Nephron progenitor cell (in vitro differentiated cells): ENCODE measurements at places on chromosomes 5 and 9.

DNA sequence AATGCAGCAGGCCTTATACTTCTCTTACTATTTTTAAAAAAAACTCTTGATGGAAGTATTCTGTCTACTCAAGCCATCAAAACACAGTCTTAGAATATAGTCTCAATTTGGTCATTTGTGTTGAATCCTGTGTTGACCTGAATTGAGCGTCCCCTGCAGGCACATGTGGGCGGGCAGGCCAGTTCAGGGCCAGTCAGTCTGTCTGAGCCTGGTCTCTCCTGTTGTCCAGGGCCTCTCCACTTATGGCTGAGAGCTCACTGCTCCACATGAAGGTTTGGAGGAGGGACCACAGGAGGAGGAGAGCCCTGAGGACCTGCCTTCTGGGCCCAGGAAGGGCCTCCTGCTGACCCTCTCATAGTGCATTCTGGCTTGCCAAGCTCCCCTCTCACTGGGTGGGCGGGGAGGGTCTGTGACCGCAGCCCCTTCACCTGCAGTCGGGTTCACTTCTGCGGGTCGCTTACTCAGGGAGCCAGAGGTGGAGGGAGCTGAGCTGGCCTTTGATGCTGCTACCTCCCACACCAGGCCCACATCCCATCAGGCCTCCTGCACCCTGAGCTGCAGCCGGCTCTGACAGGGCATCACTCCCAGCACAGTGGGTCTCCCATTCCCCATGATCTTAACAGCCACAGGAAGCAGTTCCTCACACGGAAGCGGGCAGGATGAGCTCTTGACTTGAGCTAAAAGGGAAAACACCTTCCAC, 178.2 kb upstream of the S1PR3 start:
- no peak for DNase-seq

DNA sequence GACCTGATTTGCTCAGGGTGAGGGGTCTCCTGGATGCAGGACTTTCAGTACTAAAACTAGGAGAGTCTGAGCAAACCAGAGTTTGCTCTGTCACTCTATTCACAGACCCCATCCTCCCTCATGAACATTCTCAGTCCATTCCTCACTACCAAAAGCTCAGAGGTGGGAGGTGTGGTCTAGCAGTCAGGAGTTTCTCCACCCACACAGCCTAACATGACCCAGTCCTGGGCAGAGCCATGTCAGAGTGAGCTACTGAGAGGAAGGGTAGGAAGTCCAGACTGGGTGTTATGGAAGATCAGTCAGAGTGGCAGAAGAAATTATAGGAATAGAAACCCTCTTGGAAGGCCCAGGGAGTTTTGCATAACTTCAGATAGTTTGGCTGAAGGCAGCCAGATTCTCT, 113.3 kb upstream of the GRAMD2B start:
- DNase-seq: no peak

- no peak for DNase-seq
These were observed 7.0 kb downstream of the FSTL4 start for GRCh38 chr5:133605323-133605722.

- no peak for DNase-seq
These were observed 326.1 kb downstream of the EDIL3 start for GRCh38 chr5:84058561-84058960.

GRCh38 chr5:174155706-174156105, 110.2 kb downstream of the NSG2 start:
- no peak for DNase-seq

GRCh38 chr9:86452201-86452828, 98.1 kb upstream of the TUT7 start:
- DNase-seq: no peak

- no peak for DNase-seq
These were observed 13.5 kb downstream of the SLC25A48 start for GRCh38 chr5:135847976-135848375.

GRCh38 chr5:178902849-178903248, 7.1 kb downstream of the ZFP2 start:
- DNase-seq: no peak

GRCh38 chr5:135584276-135584675, 5.5 kb upstream of the CXCL14 start:
- no peak for DNase-seq

DNA sequence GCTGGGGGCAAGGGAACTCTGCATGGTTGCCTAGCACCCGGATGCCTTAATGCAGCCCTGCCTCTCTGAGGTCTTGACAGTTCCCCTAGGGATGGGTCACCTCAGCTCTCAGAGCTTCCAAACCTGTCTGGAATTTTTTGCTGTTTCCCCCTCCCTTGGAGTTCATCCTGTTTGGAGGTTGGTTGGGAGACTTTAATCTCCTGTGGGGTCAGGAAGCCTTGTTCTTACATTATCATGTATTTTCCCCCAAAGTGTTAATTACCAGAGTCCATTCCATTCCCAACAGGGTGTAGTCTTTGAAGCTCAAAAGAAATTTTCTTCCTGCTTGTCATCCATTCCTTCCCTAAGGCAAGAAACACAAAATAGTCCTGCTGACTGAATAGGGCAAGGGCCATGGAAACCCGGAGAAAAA, 150.3 kb upstream of the SPRY4 start:
- no peak for DNase-seq

- no peak for DNase-seq
These were observed 37.3 kb upstream of the TMEM252 start for GRCh38 chr9:68577774-68578591.

DNA sequence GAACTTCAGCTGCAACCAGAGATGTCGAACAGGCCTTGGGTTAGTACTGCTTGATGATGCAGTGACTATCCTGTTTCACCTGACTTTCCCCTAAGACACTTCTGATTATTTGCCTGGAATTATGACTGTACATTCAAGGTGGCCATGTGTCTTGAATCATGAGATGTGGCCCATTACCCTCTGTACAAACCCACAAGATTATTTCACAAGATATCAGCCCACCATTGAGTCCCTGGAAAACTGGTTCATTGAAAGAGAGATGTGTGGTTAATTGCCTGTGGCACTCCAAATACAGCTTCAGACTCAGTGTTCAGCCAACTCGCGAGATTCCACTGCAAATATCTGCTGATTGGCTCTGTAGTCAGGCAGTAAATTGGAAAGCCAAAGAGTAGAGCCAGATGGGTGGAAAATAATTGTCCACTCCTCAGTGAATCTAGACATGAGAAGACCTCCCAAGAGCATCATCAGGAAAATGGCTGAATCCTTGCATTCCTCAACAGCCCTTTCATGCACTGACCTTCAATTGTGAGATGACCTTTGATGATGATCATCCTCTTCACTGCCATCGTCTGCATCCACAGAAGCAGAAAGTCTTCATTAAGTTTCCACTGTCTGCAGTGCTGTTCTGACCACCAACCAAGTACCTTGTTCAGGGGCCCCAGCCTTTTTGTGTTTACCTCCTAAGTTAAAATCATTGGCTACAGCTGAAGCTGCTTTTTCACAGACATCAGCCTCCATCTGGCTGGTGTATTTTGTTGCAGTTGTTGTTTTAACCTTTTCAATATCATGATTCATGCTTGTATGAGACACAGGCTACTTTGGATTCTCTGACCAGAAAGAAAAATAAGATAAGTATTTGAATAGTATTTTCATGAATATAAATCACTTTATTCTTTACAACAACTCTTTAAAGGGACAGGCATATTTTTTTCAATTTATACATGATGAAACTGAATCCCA, 75.2 kb downstream of the ESM1 start:
- DNase-seq: no peak

- no peak for DNase-seq
These were observed 244.3 kb downstream of the DENND1A start for GRCh38 chr9:123685489-123686083.

DNA sequence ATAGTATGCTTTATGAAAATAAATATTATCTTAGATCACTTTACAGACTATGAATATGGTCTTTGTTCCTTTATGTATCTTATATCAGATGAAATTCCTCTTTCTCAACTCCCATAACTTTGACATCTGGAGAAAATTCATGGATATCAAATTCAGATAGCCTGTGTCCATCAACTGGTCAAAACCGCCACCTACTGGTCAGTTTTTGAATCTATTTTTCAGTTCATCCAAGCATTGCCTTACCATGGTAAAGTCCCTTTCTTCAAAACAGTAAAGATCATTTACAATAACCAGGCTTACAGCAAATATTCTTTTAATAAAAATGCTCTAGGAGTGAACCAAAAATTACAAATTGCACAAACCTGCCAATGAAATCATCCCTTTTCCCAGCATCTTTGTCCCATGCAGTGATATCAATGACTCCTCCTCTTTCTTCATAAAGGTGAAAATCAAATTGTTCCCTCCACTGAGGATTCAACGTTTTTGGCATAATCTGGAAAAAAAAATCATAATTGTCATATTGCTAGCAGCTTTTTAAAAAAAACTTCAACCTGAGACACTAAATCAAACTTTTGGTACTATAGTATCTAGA, 290.5 kb downstream of the SLF1 start:
- peak; percentile 18 for DNase-seq

DNA sequence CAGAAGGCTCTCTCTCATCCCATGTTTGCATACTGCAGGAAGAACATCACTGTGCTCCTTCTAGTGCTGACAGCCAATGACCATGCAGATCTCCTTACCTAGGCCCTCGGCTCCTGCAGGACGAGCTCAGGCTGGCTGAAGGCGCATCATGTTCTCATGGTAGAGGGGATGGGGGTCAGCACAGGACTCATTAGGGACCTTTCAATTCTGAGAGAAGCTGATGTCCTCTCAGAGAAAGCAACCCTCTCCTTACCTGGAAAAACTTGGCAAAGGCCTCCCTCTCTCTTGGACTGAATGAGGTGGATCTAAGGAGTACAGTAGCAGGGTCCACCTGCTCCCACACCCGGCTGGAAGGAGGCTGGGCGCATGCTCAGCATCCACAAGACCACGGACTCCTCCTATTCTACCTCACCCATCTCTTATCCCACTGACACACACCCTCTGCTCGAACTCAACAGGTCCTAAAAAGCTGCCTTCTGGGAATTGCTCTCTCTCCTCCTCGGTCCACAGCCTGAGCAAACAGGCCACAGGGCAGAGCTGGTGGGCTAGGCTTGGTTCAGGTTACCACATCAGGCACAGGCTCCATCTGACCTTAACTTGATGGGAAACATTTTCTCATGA, 2.9 kb downstream of the IPPK start:
- no peak for DNase-seq

DNA sequence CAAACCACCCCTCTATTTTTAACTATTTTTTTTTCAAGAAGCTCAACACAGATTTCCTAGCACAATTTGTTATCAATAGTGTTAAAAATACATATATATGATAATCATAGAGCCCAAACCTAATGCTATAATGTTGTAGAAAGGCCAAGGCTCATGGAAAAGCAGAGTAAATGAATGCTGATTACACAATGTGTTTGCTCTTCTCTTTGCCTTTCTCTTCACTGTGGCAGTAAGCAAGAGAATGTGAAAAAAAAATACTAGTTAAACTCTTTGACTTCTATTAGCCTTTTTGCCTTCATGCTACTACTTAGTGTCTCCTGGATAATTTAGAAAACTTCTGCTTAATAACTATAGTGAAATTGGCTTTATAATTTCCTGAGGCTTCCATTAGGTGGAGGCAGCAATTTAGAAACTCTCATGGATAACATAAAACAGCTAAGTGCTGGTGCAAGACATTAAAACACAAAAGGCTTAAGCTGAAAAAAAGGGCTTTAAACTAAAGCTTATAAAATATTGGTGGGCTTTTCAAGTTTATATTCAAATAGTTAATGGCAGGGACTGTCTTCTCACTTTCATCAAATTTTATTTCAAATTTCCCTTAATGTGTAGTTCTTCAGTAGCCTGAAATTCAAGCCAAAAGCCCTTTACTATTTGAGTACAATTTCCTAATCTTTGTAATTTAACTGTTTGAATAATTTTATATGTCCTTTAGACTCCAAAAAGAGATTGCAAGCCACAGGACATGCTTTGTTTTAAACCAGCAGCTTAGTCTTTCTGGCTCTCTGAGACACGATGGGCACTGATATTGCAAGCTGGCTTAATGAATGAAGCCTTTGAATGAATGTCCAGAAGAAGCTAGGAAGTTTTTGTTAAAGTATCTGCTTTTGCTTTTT, 2031.8 kb upstream of the CDH6 start:
- DNase-seq: no peak

- no peak for DNase-seq
These were observed 297.7 kb upstream of the CD180 start for GRCh38 chr5:67494186-67494855.

DNA sequence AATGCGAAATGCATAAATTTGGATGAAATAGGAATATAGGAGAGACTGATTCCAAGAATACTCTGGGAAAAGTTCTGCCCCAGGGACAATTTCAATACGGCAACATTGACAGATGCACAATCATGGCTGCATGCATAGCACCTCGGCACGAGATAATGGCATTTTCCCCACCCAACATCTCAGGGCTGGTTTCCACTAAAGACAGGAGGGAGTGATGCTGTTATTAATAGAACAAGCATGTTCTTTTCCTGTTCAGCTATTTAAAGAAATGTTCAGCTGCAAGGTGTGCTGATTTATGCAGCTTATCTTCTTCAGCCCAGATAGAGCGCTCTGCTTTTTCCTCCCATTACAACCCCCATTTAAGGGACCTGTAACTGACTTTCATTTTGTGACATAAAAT, 740.2 kb downstream of the TLR4 start:
- no peak for DNase-seq

DNA sequence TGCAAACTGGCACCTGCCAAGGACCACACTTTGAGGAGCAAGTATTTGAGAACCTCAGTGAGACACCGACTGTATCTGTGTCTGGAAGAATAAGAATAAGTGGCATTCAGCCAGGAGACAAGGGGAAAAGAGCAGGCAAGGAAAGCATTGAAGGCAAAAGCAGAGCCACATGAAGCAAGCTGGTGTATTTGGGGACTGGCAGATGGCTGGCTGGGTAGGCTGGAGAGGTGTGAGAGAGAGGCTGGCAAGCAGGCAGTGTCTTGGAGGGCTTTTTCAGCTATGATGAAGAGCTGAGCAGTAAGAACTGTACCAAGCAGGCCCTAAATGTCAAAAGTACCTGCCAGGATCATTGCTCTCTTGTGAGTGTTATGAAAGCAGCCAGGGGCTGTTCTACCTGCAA, 14.1 kb upstream of the C5orf58 start:
- no peak for DNase-seq

- no peak for DNase-seq
These were observed 17.7 kb upstream of the ANGPTL2 start for GRCh38 chr9:127140181-127140580.

DNA sequence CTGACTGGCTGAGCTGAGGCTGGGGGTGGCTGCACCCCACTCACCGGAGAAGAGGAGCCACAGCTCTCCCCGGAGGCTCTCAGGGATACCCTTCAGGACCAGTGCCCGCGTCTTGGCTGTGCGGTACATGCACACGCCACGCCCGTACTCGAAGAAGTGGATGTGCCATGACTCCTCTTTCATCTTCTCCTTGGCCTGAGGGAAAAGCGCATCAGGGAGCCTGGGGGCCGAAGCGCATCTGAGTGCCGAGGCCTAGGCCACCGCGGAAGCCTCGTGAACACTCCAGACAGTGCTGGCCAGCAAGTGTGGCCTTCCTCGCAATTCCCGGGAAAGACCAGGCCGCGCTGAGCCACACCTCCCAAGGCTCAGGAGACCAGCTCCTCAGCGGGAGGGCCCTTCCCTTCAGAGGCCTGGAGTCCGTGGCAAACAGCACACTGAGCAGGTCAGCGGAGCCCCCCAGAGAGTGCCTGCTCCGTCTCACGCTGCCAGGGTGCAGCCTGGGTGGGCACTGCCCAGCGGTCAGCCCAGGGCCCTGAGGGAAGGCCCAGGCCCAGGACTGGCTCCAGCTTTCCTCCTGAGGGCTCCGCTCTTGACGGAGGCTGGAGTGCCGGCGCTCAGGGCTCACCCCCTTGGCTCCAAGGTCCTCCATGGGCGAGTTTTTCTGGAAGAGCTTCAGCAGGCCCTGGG, 20.5 kb upstream of the MRNIP start:
- no peak for DNase-seq
